Transverse colon (tissue), 4 donors: ENCODE measurements at places on chromosomes 7 and 10. TPM values are rescaled to one million over a fixed set of nuclear protein-coding genes. Genes with fewer than 3 reads are reported as not detected.

DNA sequence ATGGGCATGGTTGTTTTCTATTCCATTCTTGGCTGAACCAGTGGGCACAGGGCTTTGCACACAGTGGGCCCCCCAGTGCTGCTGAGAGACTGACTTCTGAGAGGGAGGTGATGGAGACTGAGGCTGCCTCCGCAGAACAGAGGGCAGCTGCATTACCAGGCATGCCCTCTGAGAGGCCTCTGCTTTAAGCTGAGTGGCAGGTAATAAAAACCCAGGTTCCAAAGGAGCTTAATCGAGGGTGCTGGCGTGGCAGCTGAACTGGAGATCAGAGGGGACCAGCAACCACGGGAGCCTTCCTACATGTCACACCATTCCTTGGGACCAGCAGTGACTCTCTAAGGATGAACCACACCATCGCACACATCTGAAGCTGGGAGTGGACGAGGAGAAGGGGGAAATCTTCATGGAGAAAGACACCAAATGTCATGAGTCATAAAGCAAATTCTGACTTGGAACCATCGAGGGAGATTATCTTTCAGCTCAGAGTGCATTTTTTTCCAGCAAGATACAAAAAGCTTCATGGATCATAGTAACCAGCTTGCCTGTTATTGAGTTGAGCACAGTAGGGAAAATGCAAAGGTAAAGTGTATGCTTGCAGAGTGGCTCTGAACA, 24.6 kb downstream of the HIPK2 start:
- peak; percentile 35 for DNase-seq
- H3K27ac ChIP-seq: peak overlapping the region; percentile 67
- H3K4me3 ChIP-seq: no peak overlapping the region
- H3K36me3 ChIP-seq: no peaks in the 10 kb centered on the region

GRCh38 chr10:77249901-77250459, 387.6 kb downstream of the KCNMA1 start:
- H3K4me3 ChIP-seq: no peak overlapping the region
- no peak overlapping the region for H3K27ac ChIP-seq
- no peaks in the 10 kb centered on the region for H3K36me3 ChIP-seq
- no peaks in the 10 kb centered on the region for H3K27me3 ChIP-seq
- H3K4me1 ChIP-seq: peaks cover 10% of the 10 kb centered on the region

DNA sequence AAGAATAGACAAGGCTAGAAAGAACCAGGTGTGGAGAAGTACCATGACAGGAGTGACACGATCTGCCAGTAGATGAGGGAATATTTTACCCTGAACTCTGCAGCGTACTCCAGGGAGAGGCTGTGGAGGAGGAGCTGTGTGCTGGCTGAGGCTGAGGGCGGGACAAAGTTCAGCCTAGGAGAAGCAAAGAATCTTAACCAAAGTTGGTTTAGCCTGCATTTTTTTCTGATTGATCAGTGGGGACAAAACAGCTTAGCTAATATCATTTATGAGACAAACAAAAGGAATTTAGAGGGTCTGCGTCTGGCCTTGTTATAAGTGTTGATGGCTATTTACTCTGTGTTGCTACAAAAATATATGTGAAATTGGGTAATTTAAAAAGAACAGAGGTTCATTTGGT, 5.2 kb upstream of the NPSR1 start:
- peak; percentile 20 for DNase-seq
- H3K27ac ChIP-seq: no peak overlapping the region
- no peaks in the 10 kb centered on the region for H3K27me3 ChIP-seq
- H3K36me3 ChIP-seq: no peaks in the 10 kb centered on the region
- H3K4me1 ChIP-seq: no peaks in the 10 kb centered on the region

GRCh38 chr7:157714166-157715070, 377.6 kb downstream of the DNAJB6 start:
- no peak overlapping the region for H3K27ac ChIP-seq
- H3K27me3 ChIP-seq: no peaks in the 10 kb centered on the region
- H3K4me3 ChIP-seq: no peak overlapping the region
- no peak for DNase-seq

DNA sequence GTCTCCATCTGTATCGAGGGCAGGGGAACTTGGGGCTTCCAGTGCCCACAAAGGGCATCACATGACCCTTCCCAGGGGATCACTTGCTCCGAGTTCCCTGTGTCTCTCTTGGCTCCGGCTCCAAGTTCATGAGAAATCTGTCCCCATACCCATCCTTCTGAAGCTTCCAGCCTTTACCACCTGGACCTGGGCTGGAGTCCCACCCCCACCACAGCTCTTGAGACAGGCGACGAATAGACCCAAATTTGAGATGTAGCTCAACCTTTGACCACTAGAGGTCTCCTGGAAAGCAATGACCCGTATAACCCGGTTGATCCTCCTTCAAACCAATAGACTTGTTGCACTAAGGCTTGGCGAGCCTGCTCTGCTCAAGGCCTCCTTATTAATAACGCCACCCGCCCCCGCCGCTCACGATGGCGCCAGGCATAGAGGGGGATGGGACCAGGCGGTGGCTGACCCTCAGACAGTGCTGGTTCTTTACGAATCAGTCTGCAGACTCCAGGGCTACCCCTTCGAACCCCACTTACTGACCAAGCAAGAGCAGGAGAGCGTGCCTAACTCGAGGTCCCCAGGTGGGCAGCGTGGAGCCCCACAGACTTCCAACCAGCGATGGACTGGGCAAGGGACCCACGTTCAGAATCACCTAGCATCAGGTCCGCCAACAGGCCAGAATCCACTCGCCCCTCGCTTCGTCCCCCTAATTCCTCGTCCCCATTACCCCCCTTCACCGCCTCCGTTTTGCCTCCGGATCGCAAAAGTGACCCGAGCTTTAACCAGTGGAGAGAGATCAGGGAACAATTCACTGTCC, 4.4 kb upstream of the ARID5B start:
- H3K4me1 ChIP-seq: peaks cover 6% of the 10 kb centered on the region
- H3K27ac ChIP-seq: peak overlapping the region; percentile 98
- no peaks in the 10 kb centered on the region for H3K36me3 ChIP-seq

DNA sequence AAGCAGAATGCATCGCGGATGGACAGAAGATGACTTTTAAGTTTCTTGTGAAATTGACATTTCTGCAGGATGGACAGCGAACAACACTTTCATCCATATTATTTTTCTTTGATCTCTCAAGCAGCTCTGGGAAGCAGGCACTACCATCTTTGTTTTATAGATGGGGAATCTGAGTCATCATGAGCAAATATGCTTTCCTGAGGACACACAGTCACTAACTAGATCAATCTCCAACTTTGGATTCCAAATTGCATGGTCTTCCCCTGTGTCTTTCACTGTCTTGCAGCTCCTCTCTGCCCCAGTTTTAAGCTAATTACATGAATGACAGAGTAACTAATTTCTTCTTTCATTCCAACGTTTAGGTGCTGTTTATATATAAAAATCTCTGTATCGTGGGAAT, 201.5 kb downstream of the ADAM12 start:
- H3K4me1 ChIP-seq: no peaks in the 10 kb centered on the region
- H3K27ac ChIP-seq: no peak overlapping the region
- no peaks in the 10 kb centered on the region for H3K27me3 ChIP-seq
- no peak for DNase-seq

DNA sequence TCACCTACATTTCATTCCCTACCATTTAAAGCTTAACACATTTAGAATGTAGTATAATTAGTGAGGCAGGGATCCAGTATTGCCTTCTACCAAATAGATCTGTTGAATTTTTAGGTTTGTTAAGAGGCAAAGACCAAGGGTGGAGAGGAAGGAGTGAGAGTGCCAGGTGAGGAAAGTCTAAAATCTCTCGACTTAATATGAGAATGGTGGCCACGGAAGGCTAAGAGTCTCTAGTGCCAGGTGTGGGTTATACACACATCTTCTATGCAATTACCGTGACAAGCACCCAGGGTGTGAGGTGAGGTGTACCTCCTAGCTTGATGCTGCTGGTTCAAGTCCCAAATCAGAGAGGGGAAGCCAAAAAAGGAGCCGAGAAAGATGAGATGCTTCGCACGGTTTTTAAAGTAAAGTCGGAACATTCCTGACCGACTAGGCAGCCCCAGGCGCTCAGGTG, 439 bp downstream of the IQUB start:
- peak overlapping the region; percentile 90 for H3K27ac ChIP-seq
- no peaks in the 10 kb centered on the region for H3K36me3 ChIP-seq
- H3K4me3 ChIP-seq: peak overlapping the region; percentile 55
- no peak for DNase-seq
- H3K4me1 ChIP-seq: peaks cover 19% of the 10 kb centered on the region
- H3K27me3 ChIP-seq: peaks cover 42% of the 10 kb centered on the region

- H3K4me1 ChIP-seq: no peaks in the 10 kb centered on the region
- H3K4me3 ChIP-seq: no peak overlapping the region
- no peak for DNase-seq
- no peaks in the 10 kb centered on the region for H3K27me3 ChIP-seq
- no peaks in the 10 kb centered on the region for H3K36me3 ChIP-seq
These were observed 290.7 kb upstream of the KIAA1217 start for GRCh38 chr10:23918090-23918723.

DNA sequence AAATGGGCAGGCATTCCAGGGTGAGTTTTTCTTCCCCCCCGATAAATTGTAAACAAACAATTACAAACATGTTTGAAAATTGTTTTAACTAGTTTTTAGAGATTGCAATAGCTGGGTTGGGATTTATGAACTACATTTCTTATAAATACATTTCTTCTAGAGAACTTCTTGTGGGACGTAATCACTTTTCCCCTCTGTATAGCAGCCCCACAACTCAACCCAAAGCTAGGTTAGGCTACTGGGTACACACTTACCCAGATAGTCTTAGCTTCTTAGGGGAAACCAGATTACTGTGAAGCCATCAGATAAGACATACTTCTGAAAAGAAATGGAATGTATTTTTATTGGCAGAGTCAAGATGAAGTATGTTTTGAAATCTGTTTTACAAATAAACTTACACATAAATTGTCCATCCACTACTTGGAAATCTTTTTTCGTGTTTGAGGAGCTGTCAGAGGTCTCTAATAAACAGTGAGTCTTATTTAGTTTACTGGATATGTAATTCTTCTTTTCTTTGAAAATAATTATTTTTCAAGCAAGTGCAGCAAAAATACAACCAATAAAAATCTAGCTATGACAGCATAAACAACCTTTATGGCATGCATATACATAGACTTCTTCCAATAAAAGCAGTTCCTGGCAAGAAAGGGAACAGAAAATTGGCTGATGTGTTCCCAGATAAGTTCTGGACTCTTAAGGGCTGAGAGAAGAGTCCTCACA, 8.0 kb upstream of the GLRX3 start:
- no peak for DNase-seq
- H3K36me3 ChIP-seq: no peaks in the 10 kb centered on the region
- no peaks in the 10 kb centered on the region for H3K4me1 ChIP-seq
- H3K4me3 ChIP-seq: no peak overlapping the region
- H3K27ac ChIP-seq: no peak overlapping the region
- H3K27me3 ChIP-seq: no peaks in the 10 kb centered on the region

DNA sequence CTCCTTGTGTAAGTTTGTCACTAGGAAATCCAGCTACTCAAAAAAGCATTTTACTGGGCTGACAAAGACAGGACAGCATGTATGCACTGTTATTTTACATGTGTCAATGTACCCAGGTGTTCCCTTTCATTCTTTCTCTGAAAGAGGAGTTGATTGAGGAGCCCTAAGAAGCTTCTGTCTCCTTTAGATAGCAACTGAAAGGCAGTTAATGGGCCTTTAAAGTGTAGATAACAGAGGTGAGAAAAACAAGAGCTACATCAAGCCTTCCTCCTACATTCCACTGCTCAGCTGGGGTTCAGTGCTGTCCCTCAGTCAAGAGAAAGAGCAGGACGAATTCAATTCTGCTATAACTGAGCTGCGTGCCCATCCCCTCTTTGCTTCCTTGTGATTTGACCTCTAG, 12.8 kb upstream of the WIPF3 start:
- no peak overlapping the region for H3K4me3 ChIP-seq
- H3K36me3 ChIP-seq: no peaks in the 10 kb centered on the region
- no peaks in the 10 kb centered on the region for H3K27me3 ChIP-seq

POLD2 gene
- 20.6 TPM for total RNA-seq

RBP4 gene
- total RNA-seq: 10.3 TPM

MCM10 gene
- 0.41 TPM for total RNA-seq

ATXN7L1 gene
- 28.8 TPM for total RNA-seq

HMX2 gene
- not detected for total RNA-seq

TMEM106B gene
- 24.3 TPM for total RNA-seq

SYCE1 gene
- total RNA-seq: not detected

ODAD2 gene
- not detected for total RNA-seq

COL28A1 gene
- 4.1 TPM for total RNA-seq

FOXP2 gene
- total RNA-seq: 23.0 TPM
